ENCODE measurements at places on chromosomes 12 and 14.

DNA sequence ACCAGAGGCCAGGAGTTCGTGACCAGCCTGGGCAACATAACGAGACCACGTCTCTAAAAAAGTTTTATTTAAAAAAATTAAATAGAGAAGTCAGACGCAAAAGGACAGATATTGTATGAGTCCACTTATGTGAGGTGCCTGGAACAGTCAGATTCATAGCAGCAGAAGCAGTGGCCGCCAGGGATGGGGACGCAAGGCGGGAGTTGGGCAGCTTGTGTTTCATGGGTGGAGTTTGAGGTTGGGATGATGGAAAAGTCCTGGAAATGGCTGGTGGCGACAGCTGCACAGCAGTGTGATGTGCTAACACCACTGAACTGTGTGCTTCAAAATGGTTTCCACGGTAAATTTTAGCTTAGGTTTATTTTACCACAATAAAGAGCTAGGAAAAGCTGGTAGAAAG is 57.6 kb upstream of the DDX11 start:
- DNase-seq, result no peak

DNA sequence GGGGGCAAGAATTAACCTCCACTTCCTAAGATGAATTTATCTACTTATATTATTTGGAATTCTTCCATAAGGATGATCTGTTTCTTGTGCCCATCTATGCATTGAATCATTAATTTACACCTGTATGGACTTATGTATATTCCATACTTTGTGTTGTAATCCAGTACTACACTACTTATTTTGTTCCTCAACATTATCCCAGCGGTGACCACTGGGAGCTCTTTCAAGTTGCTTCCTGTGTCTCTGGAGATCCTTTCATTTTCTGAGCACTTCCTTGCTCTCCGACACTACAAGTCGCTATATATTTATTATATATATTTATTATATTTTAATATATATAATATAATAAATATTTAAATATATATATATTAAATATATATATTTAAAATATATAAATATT is 54.9 kb upstream of the SCN8A start:
- DNase-seq, result no peak

- no peak for DNase-seq
These were observed 67.7 kb downstream of the EPS8 start for GRCh38 chr12:15721316-15722115.

DNA sequence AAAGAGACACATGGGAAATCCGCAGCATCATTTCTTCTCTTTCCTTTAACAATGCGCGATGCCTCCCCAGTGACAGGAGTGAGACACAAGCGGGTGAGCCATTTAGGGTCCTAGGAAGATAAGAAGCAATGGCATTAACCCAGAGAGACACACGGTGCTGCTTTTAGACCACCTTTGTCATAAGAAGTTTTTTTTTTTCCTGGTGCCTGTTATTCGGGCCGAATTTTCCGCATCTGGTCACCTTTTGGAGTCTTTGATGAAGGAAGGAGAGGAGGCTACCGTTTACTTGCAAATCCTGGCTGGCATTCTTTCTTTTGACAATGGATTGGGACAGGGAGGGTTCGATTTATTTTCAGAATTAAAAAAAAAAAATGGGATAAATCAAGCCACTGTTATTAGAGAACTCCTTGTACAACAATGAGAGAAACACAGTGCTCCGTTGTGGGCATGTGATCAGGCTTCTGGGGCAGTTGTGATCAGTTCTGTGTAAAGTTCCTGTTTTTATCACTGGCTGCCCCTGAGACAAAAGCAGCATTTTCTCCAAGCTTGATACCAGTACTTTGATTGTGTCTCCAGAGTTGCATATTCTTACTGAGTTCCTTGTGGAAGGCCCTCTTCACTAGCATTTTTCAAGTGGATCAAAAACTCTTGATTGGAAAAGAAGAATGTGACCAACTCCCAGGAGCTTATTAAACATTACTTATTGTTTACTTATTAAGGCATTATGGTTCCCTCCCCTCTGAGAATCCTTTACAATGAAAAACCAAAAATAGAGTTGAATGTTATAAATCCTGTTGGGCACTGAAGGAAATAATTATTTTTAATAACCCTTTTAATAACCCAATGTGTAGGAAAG is 1.1 kb downstream of the DIP2B start:
- no peak for DNase-seq

GRCh38 chr12:101592921-101593320 is 1.9 kb upstream of the MYBPC1 start:
- DNase-seq, result no peak

DNA sequence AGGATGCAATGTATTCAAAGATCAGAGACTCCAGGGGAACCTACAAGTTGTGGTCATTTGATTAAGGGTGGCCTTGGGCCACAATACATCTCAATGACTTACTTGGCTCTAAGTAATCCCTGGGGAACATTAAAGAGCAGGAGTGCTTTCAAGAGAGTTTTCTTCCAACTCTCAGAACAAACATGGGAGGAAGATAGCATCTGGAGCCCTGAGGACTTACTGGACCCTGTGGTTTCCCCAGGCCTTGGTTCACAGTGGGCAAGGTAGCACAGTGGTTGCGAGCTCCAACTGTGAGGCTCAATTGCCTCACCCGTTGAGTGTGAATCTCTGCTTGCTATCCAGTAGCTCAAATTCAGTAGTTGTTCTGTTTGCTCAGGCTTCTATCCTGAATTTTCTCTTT is 32.4 kb downstream of the STXBP6 start:
- DNase-seq, result no peak

DNA sequence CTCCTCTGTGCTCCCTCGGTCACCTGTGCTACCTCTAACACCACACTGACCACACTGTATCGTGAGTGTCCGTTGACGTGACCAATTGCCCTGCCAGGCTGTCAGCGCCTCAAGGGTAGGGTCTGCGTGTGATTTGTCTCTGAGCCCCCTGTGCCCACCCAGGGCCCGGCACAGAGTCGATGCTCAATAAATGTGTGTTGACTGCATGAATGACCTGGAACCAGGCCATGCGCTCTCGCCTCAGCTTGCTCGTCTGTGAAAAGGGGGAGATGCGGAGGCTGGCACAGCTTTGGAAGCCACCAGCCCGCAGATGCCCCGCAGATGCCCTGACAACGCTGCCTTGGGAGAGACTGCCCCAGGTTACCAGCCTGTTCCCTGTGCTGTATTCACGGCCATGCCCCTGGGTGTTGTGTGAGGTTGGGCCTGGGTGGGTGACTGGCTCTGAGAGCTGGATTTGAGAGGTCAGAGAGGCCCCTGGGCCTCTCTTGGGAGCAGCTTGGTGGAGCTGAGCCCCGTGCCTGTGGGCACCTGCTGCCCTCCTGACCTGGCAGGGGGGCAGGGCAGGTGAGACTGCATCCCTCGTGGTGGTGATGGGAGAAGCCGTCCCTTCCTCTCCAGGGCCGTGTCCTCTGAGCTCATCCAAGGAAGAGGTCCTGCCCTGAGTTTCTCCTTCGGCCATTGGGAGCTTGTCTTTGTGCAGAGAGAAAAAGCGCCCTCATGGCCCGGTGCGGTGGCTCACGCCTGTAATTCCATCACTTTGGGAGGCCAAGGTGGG is 43.2 kb downstream of the CYP46A1 start:
- DNase-seq, result no peak

DNA sequence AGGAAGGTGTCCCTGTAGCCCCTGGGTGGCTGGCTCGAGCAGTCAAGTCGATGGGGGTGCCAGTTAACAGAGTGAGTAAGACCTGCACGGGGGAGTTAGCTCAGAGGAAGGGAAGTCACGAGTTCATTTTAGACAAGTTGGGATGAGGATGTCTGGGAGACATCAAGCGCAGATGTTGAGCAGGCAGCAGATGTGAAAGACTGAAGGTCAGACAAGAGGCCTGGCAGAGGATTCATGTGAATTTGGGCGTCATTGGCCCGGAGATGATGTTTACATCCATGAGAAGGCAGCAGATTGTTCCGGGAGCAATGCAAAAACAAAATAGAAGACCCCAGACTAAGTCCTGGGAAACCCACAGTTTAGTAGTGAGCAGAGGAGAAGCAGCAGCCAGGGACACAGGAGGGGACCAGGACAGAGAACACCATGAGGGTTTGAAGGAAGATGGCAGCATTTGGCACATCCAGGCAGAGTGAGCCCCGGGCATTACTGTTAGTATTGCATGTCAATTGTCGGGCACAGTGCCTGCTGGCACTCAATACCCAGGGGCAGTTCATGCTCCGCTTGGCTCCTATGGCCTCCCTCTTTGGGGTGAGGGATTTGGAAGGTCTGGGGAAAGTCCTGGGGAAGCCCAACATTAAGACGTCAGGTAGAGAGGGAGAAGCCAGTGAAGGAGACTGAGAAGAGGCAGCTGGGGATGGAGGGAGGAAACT is 15.1 kb downstream of the LTBP2 start:
- no peak for DNase-seq

- DNase-seq, result no peak
These were observed 89.4 kb downstream of the ATP23 start for GRCh38 chr12:58030566-58031279.
